ENCODE measurements at places on chromosomes 13 and 19. TPM values are rescaled to one million over a fixed set of nuclear protein-coding genes. Genes with fewer than 3 reads are reported as not detected.

The CPT1C gene
- polyA plus RNA-seq: 2.6 TPM

The CACNG7 gene
- not detected for polyA plus RNA-seq

The RRAS gene
- polyA plus RNA-seq: 140 TPM

The GFY gene
- not detected for polyA plus RNA-seq
